ENCODE measurements at places on chromosomes 11 and 22.

DNA sequence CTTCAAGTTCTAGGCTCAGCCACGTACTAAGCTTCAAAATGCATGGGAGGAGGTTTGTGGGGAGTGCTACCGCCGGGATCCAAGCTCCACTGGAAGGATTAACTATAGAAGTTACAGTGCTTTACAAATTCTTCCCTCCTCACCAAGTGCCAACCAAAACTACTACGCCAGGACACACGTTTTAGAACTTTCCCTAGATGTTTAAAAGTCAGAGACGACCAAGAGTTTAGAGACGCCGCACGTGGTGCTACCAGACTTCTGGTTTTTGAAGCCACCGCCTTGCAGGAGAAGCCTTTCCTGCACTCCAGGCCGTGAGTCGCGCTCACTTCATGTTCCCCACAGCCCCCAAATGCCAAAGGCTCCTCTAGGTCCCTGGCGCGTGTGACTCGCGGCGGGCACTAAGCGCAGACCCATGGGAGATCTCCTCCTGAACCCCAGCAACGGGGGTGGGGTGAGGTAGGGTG lies 734 bp downstream of the SNU13 start:
- DNase-seq: peak; percentile 62

DNA sequence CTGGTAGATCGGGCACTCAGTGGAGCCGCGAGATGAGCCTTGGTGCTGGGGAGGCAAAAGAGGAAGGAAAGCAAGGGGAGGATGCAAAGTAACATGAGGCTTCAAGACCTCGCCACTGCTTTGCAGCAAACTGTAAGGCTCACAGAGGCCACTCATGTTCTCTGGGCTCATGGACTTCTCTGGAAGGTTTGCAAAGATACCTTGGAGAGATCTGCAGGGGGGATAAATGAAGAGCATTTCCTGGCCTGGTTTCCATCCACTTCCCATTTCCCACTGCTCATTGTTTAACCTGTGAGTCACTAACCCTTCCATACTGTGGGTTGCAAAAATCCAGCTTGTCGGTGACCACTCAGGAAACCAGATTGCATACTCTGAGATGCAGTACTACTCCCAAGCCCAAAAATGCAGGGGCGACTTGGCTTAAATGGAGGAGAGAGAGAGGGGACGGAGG lies 38.5 kb downstream of the OSBP2 start:
- DNase-seq: peak; percentile 24

DNA sequence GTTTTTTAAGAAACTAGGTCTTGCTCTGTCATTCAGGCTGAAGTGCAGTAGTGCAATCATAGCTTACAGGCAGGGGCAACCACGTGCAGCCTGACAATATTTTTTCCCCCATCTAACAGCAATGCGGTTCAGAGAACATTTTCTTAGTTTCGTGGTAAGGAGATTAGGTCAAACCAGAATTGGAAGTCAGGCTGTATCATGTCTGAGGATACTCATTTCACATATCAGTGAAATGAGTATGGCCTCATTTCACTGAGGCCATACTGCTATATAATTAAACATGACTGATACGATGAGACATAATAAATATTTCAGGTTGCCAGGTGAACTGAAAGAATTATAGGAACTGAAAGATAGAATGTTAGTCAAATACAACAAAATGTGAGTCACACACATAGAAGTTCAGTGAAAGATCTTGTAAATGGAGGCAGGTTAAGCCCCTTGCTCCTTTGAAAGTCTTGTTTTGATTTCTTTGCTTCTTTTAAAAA lies 32.5 kb upstream of the IZUMO1R start:
- DNase-seq: no peak

DNA sequence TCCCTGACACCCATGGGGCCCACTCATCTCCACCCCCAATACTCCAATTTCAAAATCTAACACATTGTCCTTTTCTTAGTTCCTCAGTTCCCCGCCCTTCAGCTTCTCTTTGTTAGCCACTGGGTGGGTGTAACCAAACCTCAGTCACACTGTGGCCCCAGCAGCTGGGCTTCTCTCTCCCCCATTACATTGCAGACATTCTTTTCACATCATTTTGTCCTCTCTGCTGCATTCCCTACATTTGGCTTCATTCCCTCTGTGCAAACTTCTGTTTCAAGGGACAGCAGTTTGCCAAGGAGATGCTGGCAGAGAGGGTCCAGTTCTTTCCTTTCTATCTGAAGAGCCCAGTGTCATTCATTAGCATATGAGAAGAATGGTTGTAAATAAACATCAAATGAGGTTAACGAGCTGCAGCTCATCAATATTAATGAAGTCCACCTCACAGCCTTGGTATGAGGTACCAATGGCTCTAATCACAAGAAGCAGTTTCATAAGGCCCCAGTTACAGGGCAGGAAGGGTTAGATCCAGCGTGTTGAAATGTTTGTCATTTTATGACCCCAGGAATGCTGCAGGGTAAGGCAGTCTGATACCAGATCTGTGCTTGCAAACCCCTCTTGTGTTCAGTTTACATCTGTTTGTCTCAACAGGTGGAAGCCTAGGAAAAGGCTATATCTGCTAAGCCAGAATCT lies 72.3 kb downstream of the ARFGAP2 start:
- DNase-seq: no peak

- DNase-seq: no peak
Observed at GRCh38 chr11:26949846-26950245, 44.1 kb upstream of the FIBIN start.

- DNase-seq: no peak
Observed at GRCh38 chr11:34996958-34997357, 80.5 kb downstream of the PDHX start.

DNA sequence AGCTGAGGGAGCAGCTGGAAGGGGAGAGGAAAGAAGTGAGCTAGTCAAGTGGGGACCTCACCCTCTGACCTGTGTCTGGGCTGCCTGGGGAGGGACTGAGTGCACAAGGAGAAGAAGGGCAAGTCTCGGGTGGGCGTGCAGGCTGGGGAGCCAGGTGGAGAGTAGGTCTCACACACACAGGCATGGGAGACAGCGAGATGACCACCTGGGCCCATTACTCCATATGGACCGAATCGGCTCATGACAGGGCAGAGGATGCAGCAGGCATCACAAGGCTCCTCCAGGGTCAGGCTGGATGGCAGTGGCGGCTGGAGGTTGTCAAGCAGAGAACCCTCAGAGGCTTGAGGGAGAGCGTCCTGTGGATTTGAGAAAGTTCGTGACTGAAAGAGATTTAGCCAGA lies 63.5 kb downstream of the CEP164 start:
- DNase-seq: no peak

DNA sequence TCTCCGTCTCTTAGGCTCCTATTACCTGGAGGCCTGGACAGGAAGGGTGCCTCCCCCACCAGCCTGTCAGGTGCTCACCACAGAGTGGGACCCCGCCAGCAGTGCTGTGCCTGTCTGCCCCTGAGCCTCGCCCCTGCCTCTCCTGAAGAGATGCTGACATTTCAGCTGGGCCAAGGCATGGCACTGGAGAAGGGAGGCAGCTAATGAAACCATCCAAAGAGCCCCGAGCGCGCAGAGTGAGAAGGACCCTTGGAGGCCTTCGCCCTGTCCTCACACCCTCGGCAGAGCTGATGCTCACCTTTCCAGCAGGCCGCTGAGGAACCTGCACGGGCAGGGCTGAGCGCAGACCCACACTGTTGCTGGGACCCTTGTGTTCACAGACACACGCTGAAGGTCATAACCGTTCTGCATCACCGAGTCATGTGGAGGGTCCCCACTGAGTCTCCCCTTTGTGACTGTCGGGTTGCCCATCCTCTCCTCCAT lies 2.1 kb upstream of the LRFN4 start:
- no peak for DNase-seq

DNA sequence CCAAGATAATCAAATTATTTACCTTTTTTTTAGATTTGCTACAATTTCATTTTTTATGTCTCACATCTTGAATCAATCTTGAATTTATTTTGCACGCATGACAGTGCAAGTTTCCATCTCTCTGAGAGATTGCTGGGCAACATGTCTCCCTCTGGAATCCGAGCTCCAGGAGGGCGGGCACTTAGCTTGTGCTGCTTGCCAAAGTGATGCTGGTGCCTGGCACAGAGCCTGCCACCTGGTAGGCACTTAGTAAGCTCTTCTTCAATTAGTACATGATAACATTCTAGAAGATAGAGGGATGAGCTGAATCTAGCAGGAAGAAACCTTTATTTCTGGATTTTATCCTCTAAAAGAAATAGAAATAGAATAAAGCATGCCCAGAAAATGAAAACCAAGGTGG lies 27.5 kb upstream of the OR9I1 start:
- DNase-seq: no peak

DNA sequence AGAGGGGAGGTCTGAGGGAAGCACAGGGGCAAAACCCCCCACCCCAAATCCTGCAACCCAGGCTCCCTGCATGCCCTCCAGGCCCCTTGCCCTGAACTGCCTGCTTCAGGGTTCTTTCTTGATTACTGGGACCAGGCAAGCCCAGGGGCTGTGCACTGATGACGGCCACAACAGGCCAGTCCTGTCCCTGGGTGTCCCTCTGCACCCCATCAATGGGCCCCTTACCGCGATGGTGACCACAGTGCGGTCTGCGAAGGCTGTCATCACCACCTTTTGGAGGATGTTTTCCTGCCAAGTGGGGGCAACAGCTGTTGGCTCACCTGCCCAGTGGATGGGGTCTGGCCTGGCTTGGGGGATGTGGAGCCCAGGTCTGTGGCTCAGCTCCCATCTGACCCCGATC lies 5.0 kb upstream of the KCNJ11 start:
- DNase-seq: no peak

DNA sequence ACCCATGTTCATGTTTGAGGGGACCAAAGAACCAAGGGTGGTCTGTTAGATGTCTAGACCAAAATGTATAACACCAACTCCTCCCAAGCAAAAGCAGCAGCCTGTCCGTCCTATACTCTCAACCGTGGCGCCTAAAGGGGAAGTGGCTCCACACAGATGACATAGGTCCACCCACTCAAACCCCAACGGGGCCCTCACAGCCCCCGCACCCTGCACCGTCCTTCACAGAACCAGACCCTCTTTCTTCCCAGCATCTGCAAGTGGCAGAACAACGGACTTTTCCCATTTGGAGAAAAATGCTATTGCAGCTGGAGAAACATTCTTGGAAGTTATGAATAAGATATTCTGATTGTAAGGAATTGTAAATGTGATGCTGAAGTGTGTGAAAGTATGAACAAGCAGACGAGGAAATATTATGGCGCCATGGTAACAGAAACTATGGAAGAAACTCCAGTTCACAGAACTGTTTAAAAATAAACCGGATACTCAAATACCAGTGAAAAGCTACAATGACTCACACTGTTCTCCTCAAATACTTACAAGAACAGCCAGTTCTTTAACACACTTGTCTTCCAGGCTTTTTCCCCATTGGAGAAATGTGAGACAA lies 76.5 kb upstream of the ARFGAP3 start:
- DNase-seq: peak; percentile 65

DNA sequence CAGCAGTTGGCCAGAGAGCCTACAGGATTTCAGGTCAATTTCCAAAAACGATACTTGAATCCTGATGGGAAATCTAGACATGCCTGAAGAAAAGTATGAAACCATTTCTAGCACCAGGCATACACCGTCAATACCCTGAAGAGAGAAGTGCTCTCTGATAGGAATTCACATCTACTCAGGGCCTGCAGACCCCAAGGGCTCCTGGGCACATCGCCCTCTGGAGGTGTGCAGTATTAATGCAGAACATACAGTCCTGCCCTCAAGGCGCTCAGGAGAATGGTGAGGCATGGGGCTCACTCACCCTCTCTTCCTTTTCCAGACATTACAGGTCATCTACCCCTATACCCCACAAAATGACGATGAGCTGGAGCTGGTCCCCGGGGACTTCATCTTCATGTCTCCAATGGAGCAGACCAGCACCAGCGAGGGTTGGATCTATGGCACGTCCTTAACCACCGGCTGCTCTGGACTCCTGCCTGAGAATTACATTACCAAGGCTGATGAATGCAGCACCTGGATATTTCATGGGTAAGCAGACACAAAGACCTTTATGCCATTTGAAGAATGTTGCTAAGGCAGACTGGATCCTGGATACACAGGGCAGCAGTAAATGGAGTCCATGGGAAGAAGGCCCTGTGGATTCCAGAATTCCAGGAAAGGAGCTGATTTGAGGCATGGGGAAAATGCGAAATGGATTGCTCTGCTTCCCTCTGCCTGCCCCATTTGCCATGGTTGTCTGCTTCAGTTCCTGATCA lies 49.3 kb upstream of the CRTAM start:
- no peak for DNase-seq

GRCh38 chr11:45243967-45244366 lies 42.2 kb downstream of the SYT13 start:
- DNase-seq: no peak
